B cell (primary cell): ENCODE measurements at places on chromosomes 4 and X. TPM values are rescaled to one million over a fixed set of nuclear protein-coding genes. Genes with fewer than 3 reads are reported as not detected.

- DNase-seq, result no peak
Observed at GRCh38 chr4:86755388-86755787, 93.8 kb downstream of the SLC10A6 start.

DNA sequence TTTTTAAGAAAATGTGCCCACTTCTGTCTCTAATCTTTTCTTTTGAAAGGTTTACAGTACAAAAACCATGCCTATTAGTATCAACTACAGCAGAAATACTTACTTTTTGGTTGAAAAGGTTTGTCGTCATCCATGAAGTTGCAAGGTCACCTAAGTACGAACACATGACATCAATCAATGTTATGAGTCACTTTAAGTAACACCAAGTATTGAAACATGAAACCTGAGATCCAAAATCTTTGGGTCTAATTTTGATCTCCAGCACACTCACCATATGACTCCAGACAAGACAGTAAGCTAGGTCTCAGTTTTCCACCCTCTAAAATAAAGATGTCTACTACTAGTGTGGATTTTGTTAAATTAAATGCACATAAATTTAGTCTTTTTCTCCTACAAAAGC, 8.4 kb downstream of the ZNF280C start:
- DNase-seq, result no peak

GRCh38 chr4:16859031-16859430, 39.4 kb downstream of the LDB2 start:
- no peak for DNase-seq

DNA sequence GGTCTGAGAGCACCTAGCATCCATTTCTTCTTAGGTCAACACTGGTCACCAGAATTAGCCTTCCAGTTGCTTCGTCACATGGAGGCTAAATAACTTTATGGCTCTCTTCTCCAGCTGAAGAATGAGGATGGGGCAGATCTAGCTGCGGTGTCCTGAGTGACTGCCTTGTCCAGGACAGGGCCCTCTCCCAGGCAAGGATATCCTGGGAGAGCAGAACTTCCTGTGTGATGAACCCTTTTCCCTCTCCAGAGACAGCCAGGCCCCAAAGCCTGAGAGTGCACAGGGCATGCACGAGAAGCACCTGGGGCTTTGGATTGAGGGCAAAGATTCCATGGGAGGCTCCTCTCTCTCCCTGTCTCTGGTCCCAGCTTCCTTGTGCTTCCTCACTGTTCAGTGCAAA, 108.2 kb upstream of the MAMLD1 start:
- DNase-seq, result no peak

GRCh38 chr4:2795300-2795892, 2.5 kb downstream of the SH3BP2 start:
- peak; percentile 15 for DNase-seq

DNA sequence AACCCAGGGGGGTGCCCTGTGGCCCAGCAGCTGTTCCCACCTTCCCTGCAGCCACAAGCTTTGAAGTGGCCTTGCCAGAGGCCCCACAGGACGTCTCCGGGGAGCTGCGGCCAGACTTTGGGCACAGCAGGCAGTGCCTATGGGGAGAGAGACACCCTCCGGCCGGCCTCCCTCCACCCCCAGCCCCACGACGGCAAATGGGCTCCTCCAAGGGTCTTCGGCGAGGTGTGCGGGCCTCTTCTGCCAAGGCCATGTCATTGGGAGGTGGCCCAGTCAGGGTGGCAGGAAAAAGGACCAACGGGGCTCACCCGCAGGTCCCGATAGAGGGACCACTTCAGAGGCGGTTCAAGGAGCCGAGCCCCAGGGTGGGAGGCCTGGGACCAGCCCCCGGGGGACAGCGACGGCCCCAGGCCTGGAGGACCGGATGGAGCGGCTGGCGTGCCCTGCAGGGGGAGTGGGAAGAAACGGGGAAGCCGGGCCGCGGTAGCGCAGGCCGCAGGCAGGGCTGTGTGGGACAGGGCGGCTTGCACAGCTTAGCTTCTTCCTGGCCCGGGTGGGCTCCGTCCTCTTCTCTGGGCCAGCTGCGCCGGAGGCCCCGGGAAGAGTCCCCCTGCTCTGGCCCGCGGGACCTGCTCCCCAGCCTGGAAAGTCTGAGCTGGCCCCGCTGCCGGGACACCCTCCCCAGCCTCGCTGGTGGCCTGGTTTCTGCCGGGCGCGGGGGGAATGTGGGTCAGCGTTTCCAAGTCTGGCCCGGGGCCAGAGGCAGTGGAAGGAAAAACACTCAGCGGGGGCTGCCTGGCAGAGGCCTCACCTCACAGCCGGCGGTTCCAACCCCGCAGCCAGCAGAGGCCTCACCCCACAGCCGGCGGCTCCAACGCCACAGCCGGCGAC, 21.9 kb upstream of the SPON2 start:
- no peak for DNase-seq

- no peak for DNase-seq
Observed at GRCh38 chr4:183832776-183833450, 72.2 kb upstream of the STOX2 start.

- DNase-seq, result no peak
Observed at GRCh38 chrX:17433965-17434364, 59.0 kb downstream of the NHS start.

- no peak for DNase-seq
Observed at GRCh38 chr4:168440442-168441264, 39.6 kb downstream of the DDX60L start.

- DNase-seq, result no peak
Observed at GRCh38 chrX:134658760-134659023, 421 bp upstream of the PLAC1 start.

DNA sequence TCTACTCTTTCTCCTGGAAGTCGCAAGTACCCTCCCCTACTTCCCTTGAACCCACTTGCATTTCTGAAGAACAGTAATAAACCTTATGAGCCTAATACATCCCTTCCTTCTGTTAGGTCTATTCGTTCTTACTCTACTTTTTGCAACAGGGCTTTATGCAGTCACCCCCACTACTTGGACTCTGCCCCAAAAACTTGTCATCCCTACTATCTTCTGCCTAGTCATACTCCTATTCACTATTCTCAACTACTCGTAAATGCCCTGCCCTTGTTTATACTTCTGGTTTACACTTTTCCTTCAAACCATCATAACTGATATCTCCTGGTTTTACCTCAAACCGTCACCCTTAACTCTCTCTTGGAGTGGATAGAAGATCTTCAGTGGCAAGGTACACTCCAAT, 55.2 kb upstream of the SLIT2 start:
- no peak for DNase-seq

DNA sequence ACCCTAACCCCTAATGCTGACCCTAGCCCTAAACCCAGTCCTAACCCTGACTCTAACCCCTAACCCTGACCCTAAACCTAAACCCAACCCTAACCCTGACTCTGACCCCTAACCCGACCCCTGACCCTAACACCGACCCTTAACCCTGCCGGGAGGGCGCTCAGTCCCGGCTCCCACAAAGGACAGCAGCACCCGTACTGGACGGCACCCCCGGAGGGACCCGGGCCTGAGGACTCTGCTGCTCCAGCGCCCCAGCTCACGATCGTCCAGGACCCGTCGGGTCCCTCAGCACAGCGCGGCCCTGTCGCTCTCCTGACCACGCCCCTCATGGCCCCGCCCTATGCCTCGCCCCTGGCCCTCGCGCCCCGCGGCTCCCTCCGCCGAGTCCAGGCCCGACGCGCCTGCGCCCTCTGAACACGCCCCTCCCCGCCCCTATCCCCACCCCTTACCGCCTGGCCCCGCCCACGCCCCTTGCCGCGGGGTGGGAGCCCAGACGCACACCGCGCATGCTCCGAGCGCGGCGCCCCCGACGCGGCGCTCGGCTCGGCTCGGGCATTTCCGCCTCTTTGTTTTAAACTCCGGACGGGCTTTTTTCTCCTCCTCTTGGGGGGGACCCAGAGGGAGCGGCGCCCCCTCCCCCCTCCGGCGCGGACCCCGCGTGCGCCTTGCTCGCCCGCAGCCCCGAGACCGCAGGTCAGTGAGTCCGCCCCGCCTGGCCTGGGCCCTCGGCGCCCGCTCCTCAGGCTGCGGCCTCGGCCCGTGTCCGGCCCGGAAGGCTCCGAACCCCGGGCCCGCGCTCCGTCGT, at the start of gene PCGF3:
PCGF3 (plus strand) TSS at position 555 of the 805 bp plus-strand sequence. CDS start 27,849 bp downstream, outside the sequence.
- DNase-seq, result peak; percentile 94

- DNase-seq, result no peak
Observed at GRCh38 chr4:53734584-53735353, 143.5 kb upstream of the LNX1 start.

DNA sequence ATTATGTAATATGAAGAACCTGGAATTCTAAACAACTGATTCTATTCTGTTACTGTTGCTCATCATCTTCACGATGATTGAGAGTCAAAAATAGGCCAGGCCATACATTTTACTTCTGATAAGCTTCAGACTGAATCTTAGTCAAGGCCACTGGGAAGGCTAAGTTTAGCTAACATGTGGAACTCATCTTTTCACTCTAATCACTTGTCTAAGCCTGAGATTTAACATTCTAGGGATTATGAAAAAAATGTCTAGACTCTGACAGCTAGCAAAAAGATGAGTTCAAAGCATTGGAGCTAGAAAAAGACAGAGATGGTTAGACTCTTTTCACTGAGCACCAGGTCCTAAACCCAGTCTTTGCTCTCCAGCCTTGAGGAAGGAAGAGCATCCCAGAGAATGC, 656.2 kb upstream of the IGFBP7 start:
- DNase-seq, result no peak

- no peak for DNase-seq
Observed at GRCh38 chr4:3445111-3445820, 3.5 kb downstream of the HGFAC start.

DNA sequence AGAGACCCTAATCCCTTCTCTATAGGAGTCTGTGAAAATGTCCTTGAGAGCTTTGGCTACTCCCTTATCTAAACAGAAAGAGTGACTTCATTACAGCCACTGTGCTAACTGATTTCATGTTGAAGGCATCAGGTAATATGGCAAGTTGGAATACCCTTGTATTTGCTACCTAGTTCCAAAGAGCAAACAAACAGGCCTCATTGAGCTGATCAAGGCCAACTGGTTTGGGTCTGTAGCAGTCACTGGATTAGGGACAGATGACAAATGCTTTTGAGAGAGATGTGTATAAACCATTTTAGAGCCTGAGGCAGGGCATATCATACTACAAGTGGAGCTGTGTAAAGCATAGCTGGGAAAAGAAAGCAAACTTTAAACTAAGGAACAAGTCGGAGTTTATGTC, 22.9 kb upstream of the PDLIM5 start:
- DNase-seq, result no peak

DNA sequence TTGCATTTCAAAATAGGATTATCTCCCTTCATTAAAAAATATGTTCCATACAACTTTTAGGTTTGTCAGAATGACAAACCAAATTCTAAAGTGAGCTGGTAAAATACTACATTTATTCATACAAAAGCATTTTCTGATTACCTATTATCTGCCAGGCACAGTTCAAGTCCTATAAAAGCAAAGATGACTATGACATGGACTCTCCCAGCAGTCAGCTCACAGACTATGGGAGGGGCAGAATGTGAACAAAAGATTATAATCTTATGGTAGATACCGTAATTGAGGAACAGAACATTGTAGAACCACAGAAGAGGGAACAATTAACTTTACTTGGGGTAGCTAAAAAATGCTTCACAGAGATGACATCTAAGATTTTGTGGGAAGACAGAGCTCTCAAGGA, 12.4 kb downstream of the PAQR3 start:
- DNase-seq, result no peak

GRCh38 chr4:161841759-161842158, 322.0 kb downstream of the FSTL5 start:
- DNase-seq, result no peak

- no peak for DNase-seq
Observed at GRCh38 chr4:5756271-5756670, 45.3 kb downstream of the EVC start.

GRCh38 chr4:135177321-135177720, 975.7 kb upstream of the PABPC4L start:
- no peak for DNase-seq

- DNase-seq, result peak; percentile 83
Observed at GRCh38 chr4:112523764-112524505, 8.0 kb upstream of the NEUROG2 start.

DNA sequence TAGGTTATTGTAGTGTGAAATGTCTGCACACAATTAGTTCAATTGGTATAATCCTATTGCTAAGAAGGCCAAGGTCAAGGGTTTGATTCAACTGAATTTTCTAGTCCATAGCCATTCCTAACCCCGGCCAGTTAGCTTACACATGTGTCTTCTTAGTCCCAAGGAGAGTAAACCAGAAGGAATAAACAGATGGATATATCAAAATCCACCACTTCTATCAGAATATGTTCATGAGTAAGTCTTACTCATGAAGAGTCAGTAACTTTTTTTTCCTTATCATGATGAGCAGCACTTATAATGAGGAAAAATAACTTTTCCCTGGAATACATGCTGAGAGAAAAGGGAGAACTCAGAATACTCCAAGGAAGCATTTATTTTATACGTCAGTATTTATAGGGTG, 9.5 kb downstream of the HHIP start:
- DNase-seq, result no peak

- no peak for DNase-seq
Observed at GRCh38 chrX:69045616-69046345, 119.5 kb downstream of the PJA1 start.

DNA sequence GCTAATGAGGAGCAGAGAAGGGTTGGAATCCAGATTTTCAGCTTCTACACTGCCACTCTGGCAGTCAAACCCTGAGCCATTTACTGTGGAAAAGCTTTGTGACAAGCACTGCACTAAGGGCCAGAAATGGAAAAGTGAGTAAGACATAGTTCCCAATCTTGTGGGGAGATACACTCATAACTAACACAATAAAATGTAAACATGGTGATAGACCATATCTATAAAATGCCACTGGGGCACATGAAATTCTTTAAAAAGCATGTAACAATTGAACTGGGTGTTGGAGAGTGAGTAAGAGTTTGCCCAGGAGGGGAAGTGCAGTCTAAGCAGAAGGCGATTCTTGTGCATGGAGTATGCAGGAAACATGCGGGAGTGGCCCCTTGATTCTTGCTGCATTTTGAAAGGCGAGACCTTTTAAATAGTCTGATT, 32.0 kb upstream of the ANXA5 start:
- DNase-seq, result no peak

UVSSA gene
- 34.6 and 38.7 TPM in 2 replicates for polyA plus RNA-seq

MYL5 gene
- polyA plus RNA-seq, result 16.9 and 18.1 TPM in 2 replicates

EDA gene
- polyA plus RNA-seq, result 0.04 and 0.10 TPM in 2 replicates

FGF2 gene
- 0.13 and 0.42 TPM in 2 replicates for polyA plus RNA-seq

RAB9B gene
- polyA plus RNA-seq, result 0.23 and 0.43 TPM in 2 replicates

CXCR3 gene
- polyA plus RNA-seq, result 3.4 and 8.7 TPM in 2 replicates

ADGRL3 gene
- polyA plus RNA-seq, result not detected in 2 replicates

ETDA gene
- polyA plus RNA-seq, result not detected in 2 replicates

SPANXA1 gene
- not detected in 2 replicates for polyA plus RNA-seq

CLDN22 gene
- polyA plus RNA-seq, result not detected in 2 replicates

TCEAL6 gene
- polyA plus RNA-seq, result not detected in 2 replicates

CENPU gene
- polyA plus RNA-seq, result 2.1 TPM in 2 replicates

ART3 gene
- polyA plus RNA-seq, result not detected in 2 replicates

MFAP3L gene
- polyA plus RNA-seq, result 0.17 and 0.63 TPM in 2 replicates

DMRTC1 gene
- 0.42 and 0.58 TPM in 2 replicates for polyA plus RNA-seq

GATB gene
- 11.6 and 12.9 TPM in 2 replicates for polyA plus RNA-seq

TMEM31 gene
- 0.23 and 0.25 TPM in 2 replicates for polyA plus RNA-seq

WDFY3 gene
- polyA plus RNA-seq, result 0.23 and 0.36 TPM in 2 replicates

POLN gene
- polyA plus RNA-seq, result 0.73 and 1.7 TPM in 2 replicates
